ENCODE measurements at places on chromosomes 4 and X. TPM values are rescaled to one million over a fixed set of nuclear protein-coding genes. Genes with fewer than 3 reads are reported as not detected.

GRCh38 chr4:173469622-173470021, 60.4 kb downstream of the HAND2 start:
- DNase-seq = no peak

DNA sequence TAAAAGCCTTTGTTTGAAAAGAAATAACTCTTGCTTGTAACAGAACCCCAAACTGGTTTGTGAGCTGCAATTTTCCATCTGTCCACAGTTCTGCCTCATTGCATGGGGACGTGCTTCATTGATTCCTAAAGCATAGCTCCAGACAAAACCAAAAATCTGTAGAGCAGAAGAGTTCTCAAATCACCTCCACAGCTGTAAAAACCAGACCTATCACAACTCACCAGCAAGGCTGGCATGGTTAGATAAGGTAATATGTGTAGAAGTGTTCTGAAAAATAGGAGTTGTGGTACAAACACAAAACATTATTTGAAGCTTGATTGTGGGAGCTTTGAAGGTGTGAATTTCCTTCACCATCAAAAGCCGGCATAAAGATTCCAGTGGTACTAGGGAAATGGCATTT, 12.5 kb upstream of the RAB28 start:
- DNase-seq = no peak

The SCARB2 gene
- total RNA-seq = 21.2 TPM

DNA sequence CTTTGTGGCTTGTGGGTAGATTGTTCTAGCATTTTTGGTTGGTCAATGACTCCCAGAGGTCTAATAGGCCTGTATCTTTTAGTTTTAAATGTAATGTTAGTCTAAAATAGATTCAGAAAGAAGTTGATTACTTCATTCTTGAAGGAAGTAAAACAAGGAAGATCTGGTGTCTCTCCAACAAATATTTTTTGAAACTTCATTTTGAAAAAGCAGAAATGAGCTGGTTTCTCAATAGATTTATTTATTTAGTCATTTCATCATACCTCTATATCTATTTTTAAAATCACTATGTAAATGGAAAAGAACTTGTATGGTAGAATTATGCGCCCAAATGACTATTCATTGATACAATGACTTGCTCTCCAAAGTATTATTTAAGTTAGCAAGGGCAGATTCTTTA, 7.2 kb downstream of the HTR2C start:
- DNase-seq = no peak

- DNase-seq = no peak
Observed at GRCh38 chrX:104310657-104311254, 56.0 kb upstream of the ESX1 start.

DNA sequence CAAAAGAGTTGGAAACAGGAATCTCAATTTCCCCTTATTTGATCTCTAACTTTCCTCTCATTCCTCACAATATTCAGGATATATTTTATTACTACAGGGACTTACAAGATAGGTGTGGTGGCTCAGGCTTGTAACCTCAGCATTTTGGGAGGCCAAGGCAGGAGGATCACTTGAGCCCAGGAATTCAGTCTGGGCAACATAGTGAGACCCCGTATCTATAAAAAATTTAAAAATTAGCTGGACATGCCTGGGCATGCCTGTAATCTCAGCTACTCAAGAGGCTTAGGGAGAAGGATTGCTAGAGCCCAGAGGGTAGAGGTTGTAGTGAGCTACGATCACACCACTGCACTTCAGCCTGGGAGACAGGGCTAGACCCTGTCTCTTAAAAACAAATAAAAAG, 200.4 kb downstream of the CAMK2D start:
- DNase-seq = no peak

The MAGEA4 gene
- total RNA-seq = not detected

DNA sequence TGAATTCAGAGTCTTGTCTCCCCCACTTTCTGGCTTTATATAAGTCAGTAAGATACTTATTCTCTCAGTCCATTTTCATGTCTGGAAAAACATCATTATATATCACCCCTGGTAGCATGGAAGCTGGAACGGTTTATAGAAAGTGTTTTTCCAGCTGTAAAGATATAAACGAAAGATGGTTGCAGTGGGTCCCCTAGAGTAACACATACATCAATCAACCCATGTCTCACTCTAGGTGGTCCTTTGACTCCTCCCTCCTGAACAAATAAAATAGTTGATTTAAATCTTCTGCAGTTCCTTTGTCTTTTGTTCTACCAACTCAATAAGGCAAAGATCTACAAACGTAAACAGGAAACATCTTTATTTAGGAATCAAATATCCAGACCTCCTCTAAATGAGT, 1306.1 kb upstream of the TENM3 start:
- DNase-seq = no peak

DNA sequence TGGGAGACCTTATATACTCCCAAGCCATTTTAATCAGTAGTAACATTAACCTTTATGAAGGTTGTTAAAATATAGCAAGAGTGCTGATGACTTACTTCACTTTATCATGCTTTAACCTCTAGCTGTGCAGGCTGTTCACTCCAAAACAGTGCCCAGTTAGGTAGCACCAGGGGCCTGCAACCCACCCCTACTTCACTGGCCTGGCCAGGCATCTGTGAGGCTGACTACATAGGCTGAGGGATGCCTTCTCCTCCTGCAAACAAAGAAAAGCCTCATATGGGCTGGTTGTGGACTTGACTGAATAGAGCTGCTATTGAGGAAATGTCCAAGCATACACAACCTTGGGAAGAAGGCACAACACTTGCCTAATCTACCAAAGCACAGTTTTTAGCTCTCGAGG, 172.8 kb downstream of the SHROOM3 start:
- no peak for DNase-seq

DNA sequence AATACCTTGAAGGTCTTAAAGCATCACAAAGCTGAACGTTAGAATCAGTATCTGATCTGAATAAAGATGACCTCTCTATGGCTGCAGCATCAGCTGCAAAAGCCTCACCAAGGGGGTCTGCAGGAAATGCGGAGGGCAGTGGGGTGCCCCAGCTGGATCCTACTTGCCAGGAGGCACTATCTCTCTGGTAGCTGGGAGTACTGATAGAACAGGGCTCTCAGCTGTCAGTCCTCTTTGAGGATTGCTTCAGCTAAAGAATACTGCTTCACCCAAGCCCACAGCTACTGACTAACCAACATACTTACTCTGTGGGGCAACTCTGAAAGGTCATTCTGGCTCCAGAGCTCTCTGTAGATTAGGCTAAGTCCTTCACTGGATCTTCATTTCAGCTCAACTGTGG, 112.5 kb upstream of the ZFP42 start:
- DNase-seq = no peak

DNA sequence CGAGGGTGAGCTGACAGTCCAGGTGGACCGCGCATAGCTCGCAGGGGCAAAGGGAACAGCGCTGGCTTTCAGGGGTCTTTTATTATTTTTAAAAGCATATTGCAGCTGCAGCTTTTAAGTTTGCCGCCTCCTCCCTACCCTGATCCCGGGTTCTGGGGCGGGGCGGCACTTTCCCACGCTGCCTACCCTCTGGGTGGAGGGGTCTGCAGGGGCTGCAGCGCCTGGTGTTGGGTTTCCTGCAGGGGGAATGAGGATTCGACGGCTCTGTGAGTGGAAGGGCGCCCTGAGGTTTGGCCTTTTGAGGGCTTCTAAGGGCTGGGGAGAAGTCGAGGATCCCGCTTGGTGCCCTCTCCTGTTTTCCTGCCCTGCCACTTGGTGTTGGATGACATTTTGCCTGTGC, 80.7 kb upstream of the SCML1 start:
- no peak for DNase-seq

GRCh38 chrX:63475200-63475599, 124.1 kb upstream of the SPIN4 start:
- no peak for DNase-seq

The IBSP gene
- total RNA-seq = not detected

- DNase-seq = no peak
Observed at GRCh38 chr4:106301393-106302061, 14.5 kb downstream of the TBCK start.

- no peak for DNase-seq
Observed at GRCh38 chr4:180521181-180521580, 1722.0 kb upstream of the TENM3 start.

- no peak for DNase-seq
Observed at GRCh38 chr4:135277068-135277979, 1075.7 kb upstream of the PABPC4L start.

GRCh38 chr4:76016393-76016792, 6.9 kb downstream of the CXCL10 start:
- DNase-seq = peak; percentile 32

The RIPPLY1 gene
- total RNA-seq = not detected

The GAGE13 gene
- not detected for total RNA-seq

The MAGEC2 gene
- total RNA-seq = not detected

GRCh38 chr4:65340382-65341109, 329.7 kb downstream of the EPHA5 start:
- no peak for DNase-seq

- DNase-seq = no peak
Observed at GRCh38 chr4:77845400-77845799, 17.2 kb upstream of the MRPL1 start.

The ITM2A gene
- total RNA-seq = 135 TPM

GRCh38 chrX:68571610-68572311, 72.9 kb downstream of the YIPF6 start:
- no peak for DNase-seq

GRCh38 chrX:39201305-39201990, 400.2 kb downstream of the MID1IP1 start:
- DNase-seq = peak; percentile 62

GRCh38 chr4:5018096-5018495, 1.2 kb downstream of the CYTL1 start:
- no peak for DNase-seq

GRCh38 chr4:151045907-151046306, 30.8 kb upstream of the LRBA start:
- DNase-seq = no peak

The F8A3 gene
- total RNA-seq = 4.8 TPM

The CFP gene
- 13.9 TPM for total RNA-seq

DNA sequence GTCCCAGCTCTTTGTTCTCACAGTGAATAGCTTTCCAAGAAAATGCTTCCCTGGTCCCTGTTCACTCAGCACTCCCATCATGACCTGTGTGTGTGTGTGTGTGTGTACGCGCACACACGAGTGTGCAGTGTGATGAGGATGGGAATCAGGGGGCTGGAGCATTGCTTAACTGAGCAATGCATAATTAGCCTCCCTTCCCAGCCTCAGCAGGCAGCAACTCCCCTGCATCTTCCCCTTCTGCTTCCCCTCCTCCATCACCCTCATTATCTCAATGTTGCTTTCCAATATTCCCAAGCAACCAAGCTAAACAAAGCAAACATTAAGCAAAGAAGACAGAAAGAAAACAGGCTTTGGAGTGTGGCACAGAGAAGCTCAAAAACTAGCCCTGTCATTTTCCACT, 137.0 kb downstream of the RBM47 start:
- no peak for DNase-seq

Data from CD4-positive, CD25-positive, alpha-beta regulatory T cell (primary cell).